Left kidney (tissue), 8 donors: ENCODE measurements at places on chromosomes 7 and 10. TPM values are rescaled to one million over a fixed set of nuclear protein-coding genes. Genes with fewer than 3 reads are reported as not detected.

Gene MIOS
- polyA plus RNA-seq: 56.6 TPM

Gene KLHDC10
- 63.9 TPM for polyA plus RNA-seq

Gene PTEN
- 77.3 TPM for polyA plus RNA-seq

Gene NPS
- not detected for polyA plus RNA-seq

Gene CYP3A4
- polyA plus RNA-seq: 0.42 TPM

Gene FKBP6
- polyA plus RNA-seq: 0.60 TPM

Gene RBM20
- 5.3 TPM for polyA plus RNA-seq

Gene BTBD16
- 1.4 TPM for polyA plus RNA-seq

Gene RSPH10B2
- polyA plus RNA-seq: 1.6 TPM

Gene OPN1SW
- 2.2 TPM for polyA plus RNA-seq

Gene PHKG1
- polyA plus RNA-seq: 2.9 TPM

Gene SEMA3A
- 14.5 TPM for polyA plus RNA-seq

Gene SEMA4G
- 63.0 TPM for polyA plus RNA-seq

Gene SLC26A5
- 0.75 TPM for polyA plus RNA-seq

Gene TAS2R5
- 8.2 TPM for polyA plus RNA-seq

Gene SLC16A12
- polyA plus RNA-seq: 33.3 TPM

Gene RHOBTB1
- 99.3 TPM for polyA plus RNA-seq

Gene ZNF804B
- polyA plus RNA-seq: 0.42 TPM

Gene RAB18
- polyA plus RNA-seq: 117 TPM

Gene GRM3
- polyA plus RNA-seq: 0.13 TPM

Gene RP9
- 39.3 TPM for polyA plus RNA-seq

Gene OR6B1
- not detected for polyA plus RNA-seq

Gene MBL2
- not detected for polyA plus RNA-seq

Gene LGI1
- polyA plus RNA-seq: 7.0 TPM

Gene GRM8
- 10.4 TPM for polyA plus RNA-seq

Gene ZKSCAN1
- 76.7 TPM for polyA plus RNA-seq

Gene PNLIPRP2
- not detected for polyA plus RNA-seq

Gene TMEM236
- polyA plus RNA-seq: 0.37 TPM
